GM03348 (cell line): ENCODE measurements at places on chromosomes 3 and 15.

DNA sequence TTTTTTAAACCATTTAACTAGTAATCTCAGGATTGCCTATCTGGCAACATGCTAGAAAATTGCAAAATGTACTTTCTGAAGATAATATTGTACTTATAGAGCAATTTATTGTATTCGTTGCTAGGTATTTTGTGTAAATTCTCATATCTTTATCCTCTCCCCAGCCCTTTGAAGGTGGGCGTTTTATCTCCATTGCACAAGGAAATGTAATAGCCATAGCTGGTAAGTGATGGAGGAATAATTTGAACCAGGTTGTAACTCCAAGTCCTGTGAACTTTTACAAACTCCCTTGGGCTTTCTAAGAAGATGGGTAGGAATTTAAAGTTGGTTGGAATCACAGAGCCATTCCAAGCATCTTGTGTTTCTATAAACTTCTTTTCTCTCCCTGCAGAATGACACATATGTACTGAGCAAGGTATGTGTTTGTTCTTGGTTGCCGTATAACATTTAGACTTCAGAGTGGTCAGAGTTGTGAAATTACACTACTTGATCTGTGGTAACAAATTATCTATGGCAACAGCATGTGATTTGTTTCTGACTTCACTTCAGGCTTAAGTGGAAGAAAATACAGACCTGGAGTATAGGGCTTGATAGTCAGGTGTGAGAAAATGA lies 170.9 kb downstream of the AKAP13 start:
- no peak for DNase-seq

DNA sequence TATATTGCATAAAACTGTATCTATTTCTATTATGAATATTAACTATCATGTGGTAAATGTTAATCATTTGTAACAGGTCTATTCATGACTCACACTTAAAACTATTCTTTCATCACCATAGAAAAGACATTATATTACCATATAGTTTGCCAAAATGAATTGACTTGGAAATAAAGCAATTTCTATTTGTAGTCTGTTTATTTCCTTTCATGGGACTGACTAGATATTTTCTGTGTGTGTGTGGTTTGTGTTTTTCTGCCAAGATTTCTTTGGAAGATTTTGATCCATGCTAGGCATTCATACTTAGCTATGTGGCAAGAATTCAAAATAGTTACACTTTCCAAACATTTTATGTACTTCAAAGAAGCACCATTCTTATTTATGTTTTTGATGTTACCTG lies 522.5 kb upstream of the AGTR1 start:
- peak; percentile 26 for DNase-seq

- no peak for DNase-seq
These were observed 57.0 kb downstream of the SUMF1 start for GRCh38 chr3:4409971-4410573.

DNA sequence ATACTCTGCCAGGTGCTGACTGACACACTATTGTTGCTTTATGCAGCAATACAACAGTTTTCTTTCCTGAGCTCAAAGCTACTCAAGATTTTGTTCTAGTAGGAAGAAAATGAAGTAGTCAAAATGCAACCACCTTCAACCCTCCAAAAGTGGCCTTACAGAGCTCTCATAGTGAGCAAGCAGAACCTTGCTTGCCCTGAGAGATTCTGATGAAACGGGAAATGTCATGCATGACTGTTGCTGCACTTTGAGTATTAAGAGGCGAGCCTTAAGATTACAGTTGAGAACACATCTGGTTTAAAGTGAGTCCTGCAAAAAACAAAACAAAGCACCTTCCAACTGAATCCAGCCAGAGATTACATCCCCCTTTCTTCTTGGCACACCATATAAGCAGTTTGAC lies 29.7 kb downstream of the MINDY4B start:
- DNase-seq: no peak

DNA sequence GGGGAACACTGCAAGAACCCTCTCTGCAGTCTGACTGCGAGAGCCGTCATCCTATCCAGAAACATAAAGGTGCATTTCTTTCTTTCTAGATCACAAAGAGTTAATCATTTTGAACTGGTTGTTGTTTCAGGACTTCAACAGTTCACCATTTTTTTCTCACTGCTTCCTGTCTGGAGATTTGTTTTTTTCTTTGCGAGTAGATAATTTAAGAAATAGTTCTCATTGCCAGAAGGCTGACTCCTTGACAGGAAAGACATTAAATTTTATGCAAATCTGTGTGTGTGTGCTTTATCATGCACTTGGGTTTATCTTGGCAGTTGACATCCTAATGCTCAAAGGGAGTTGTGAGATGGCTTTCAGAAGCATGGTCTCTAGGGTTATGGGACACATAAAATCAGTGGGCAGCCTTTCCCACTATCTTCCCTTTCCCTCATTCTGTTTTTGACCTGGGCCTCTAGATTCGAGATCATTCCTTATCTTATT lies 123.5 kb upstream of the TBL1XR1 start:
- peak; percentile 7 for DNase-seq

- no peak for DNase-seq
These were observed 45.5 kb downstream of the TMEM39A start for GRCh38 chr3:119417771-119418512.

GRCh38 chr3:140198242-140198641 lies 263.3 kb downstream of the CLSTN2 start:
- no peak for DNase-seq
